ENCODE measurements at places on chromosomes 12 and 14. TPM values are rescaled to one million over a fixed set of nuclear protein-coding genes. Genes with fewer than 3 reads are reported as not detected.
A peak's percentile ranks its signal among the peaks of the same experiment; 100 is the strongest.

- no peaks in the 10 kb centered on the region for H3K4me1 ChIP-seq
- H3K27ac ChIP-seq = no peak overlapping the region
- H3K27me3 ChIP-seq = no peaks in the 10 kb centered on the region
- no peaks in the 10 kb centered on the region for H3K36me3 ChIP-seq
- no peak overlapping the region for H3K4me3 ChIP-seq
These were observed 19.3 kb upstream of the SERPINA6 start for GRCh38 chr14:94342334-94342934.

GRCh38 chr12:2862876-2863275, 6.0 kb upstream of the TEX52 start:
- no peaks in the 10 kb centered on the region for H3K27me3 ChIP-seq
- peaks cover 19% of the 10 kb centered on the region for H3K36me3 ChIP-seq
- no peak overlapping the region for H3K4me3 ChIP-seq
- no peaks in the 10 kb centered on the region for H3K4me1 ChIP-seq
- no peak overlapping the region for H3K27ac ChIP-seq
- no peak for DNase-seq

DNA sequence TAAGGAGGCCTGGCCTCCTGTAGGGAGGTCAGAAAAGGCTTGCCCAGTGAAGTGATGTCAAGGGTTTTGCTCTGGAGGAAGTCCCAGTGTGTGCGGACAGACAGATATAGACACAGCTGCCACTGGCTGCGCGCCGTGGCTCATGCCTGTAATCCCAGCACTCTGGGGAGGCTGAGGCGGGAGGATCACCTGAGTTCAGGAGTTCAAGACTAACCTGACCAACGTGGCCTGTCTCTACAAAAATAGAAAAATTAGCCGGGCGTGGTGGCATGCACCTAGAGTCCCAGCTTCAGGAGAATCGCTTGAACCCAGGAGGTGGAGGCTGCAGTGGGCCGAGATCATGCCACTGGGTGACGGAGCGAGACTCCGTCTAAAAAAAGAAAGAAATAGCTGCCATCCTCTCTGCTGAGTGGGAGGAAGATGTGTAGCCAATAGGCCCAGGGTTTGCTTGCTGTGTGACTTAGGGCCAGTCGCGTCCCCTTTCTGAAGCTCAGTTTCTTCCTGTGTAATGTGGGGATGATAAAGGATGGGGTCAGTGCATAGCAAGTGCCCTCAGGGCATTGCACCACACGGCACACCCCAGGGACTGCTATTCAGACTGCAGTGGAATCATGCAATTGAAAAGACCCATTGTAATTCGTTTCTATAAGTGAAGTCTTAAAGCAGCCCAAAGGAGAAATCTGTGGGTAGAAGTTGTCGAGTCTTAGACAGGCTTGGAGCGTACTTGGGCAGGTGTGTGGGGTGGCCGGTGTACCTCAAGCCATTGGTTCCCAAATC, 18.7 kb upstream of the MLEC start:
- no peaks in the 10 kb centered on the region for H3K27me3 ChIP-seq
- no peaks in the 10 kb centered on the region for H3K4me1 ChIP-seq
- DNase-seq = no peak
- H3K4me3 ChIP-seq = no peak overlapping the region
- no peak overlapping the region for H3K27ac ChIP-seq

Gene CPNE6
- 0.12 TPM for total RNA-seq

GRCh38 chr12:19000836-19001235, 128.7 kb upstream of the PLEKHA5 start:
- no peaks in the 10 kb centered on the region for H3K4me1 ChIP-seq
- no peak overlapping the region for H3K4me3 ChIP-seq
- no peaks in the 10 kb centered on the region for H3K36me3 ChIP-seq
- H3K27me3 ChIP-seq = no peaks in the 10 kb centered on the region

- peak overlapping the region; percentile 86 for H3K27ac ChIP-seq
- no peaks in the 10 kb centered on the region for H3K27me3 ChIP-seq
- peak overlapping the region; percentile 27 for H3K4me3 ChIP-seq
- peak; percentile 74 for DNase-seq
These were observed 81.0 kb downstream of the DUSP16 start for GRCh38 chr12:12481631-12482030.

DNA sequence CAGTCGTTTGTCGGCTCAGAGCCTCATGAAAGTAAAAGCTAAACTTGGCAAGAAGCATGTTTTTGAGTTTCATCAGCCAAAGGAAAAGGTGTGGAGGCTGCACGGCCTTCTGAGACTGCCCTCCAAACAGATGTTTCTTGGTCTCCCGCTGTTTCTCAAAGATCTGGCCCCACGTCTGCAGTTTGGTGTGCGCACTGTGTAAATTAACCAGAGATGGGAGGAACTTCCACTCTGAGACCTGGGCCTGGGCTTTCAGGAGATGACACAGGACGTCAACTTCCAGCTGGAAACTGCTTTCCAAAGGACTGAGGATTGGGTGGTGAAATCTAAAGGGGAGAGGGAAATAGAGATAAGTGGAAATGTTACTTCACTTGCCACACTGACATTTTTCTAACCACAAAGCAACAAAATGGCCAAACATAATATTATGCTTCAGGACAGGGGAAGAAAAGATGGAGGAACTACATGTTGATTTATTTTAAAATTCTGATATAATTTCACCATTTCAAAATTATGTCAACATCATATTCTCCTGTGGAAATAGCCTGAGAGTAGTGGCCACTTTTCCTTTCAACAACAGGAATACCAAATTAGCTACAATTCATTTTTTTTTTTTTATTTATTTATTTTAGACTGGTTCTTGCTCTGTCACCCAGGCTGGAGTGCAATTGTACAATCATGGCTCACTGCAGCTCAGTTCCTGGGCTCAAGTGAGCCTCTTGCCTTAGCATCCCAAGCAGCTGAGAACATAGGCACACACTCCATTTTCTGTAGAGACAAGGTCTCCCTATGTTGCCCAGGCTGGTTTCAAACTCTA, 27.6 kb downstream of the KICS2 start:
- H3K36me3 ChIP-seq = peaks cover 23% of the 10 kb centered on the region
- H3K27me3 ChIP-seq = no peaks in the 10 kb centered on the region
- no peak overlapping the region for H3K4me3 ChIP-seq
- no peak overlapping the region for H3K27ac ChIP-seq

GRCh38 chr12:89880690-89881350, 172.2 kb upstream of the ATP2B1 start:
- peak overlapping the region; percentile 48 for H3K27ac ChIP-seq
- no peaks in the 10 kb centered on the region for H3K36me3 ChIP-seq
- peak overlapping the region; percentile 45 for H3K4me3 ChIP-seq
- peaks cover 36% of the 10 kb centered on the region for H3K4me1 ChIP-seq

- H3K4me1 ChIP-seq = peaks cover 10% of the 10 kb centered on the region
- no peak overlapping the region for H3K27ac ChIP-seq
- no peaks in the 10 kb centered on the region for H3K36me3 ChIP-seq
- DNase-seq = no peak
- H3K27me3 ChIP-seq = no peaks in the 10 kb centered on the region
These were observed 18.7 kb upstream of the HDAC7 start for GRCh38 chr12:47838286-47838931.

DNA sequence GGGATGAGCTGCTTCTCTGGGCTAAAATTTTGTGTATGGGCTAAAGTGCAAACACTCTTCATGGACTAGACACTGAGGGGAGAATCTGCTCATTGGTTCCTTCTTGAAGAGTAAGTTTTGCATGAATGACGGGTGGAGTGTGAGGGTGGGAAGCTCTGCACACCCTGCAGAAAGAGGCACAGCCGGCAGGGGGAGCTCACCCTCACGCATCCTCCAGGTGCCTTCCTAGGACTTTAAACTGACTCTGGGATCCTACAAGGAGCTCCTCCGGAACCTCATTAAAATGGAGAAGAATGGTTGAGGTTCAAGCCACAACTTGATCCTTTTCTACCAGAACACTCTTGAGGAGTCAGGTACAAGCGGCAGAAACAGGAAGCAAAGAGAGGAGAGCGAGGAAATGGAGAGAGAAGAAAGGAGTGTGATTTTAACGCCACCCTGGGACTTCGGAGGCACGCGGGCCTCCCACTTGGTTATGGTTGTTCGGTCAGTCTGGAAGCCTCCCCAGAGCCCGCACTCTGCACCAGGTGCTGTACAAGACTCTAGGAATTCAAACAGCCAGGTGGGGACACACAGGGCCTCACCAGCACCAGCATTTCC, 87.5 kb downstream of the SETD3 start:
- no peak for DNase-seq
- H3K36me3 ChIP-seq = no peaks in the 10 kb centered on the region
- no peaks in the 10 kb centered on the region for H3K4me1 ChIP-seq

GRCh38 chr12:6302621-6303020, 7.9 kb upstream of the PLEKHG6 start:
- H3K36me3 ChIP-seq = no peaks in the 10 kb centered on the region
- no peak overlapping the region for H3K27ac ChIP-seq
- no peaks in the 10 kb centered on the region for H3K27me3 ChIP-seq
- H3K4me1 ChIP-seq = no peaks in the 10 kb centered on the region
- no peak overlapping the region for H3K4me3 ChIP-seq

DNA sequence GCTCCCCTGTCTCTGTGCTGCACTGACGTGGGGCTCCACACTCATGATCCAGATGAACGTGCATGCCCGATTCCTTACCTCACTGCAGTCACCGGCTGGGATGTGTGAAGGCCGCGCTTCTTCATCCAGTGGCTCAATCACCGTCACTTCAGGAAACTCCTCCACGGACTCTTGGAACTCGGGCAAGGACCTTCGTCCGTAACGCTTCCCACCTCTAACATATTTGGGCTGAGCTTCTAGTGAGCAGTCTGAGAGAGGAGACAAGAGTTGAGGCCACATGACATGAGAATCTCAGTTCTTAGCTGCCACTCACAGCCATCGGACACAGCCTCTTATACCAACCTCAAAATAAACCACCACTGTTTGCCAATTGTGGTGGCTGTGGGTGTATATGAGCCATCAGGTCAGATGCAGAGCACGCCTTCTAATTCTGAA, 38.3 kb downstream of the NIN start:
- H3K27me3 ChIP-seq = no peaks in the 10 kb centered on the region
- no peak for DNase-seq

DNA sequence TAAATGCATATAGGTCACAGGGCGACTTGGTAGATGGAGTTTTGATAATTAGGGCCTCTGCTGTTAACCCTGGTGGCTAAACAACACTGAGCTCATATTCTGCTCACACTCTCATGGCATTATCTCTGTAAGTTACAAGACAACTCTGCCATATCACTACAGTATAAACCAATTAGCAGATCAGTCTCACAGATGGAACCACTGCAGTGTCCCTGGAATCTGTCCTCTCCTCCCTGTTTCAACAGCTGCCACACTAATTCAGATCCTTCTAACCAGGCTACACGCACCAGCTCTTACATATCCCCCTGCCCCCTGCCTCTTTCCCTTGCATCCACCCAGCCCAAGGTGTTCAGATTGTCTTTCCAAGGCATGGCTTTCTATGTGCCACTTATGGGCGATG, 161.0 kb upstream of the RMST start:
- no peaks in the 10 kb centered on the region for H3K27me3 ChIP-seq
- H3K36me3 ChIP-seq = no peaks in the 10 kb centered on the region
- no peak overlapping the region for H3K4me3 ChIP-seq
- H3K27ac ChIP-seq = no peak overlapping the region
- no peaks in the 10 kb centered on the region for H3K4me1 ChIP-seq

Gene KRT3
- not detected for total RNA-seq

DNA sequence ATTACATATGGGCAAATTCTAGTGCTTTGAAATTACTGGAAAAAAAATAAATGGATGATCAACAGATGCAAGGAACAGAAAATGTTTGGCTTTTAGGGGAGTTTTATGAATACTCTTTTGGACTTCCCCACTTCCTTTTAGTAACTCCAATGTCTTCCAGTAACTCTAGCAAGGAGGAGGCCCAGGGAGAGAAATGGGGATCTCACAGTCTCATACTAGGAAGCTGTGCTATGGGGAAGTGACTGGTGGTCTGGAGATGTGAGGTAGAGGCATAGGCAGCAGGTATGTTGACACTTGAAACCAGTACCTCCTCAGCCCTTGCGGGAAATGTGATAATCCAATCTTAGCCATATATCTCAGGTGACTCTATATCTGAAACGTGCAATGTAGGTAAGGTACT, 68.1 kb downstream of the CRADD start:
- no peak overlapping the region for H3K4me3 ChIP-seq
- H3K36me3 ChIP-seq = no peaks in the 10 kb centered on the region
- H3K27me3 ChIP-seq = no peaks in the 10 kb centered on the region
- no peak for DNase-seq
- no peak overlapping the region for H3K27ac ChIP-seq

- no peaks in the 10 kb centered on the region for H3K4me1 ChIP-seq
- no peak for DNase-seq
- H3K36me3 ChIP-seq = no peaks in the 10 kb centered on the region
- no peak overlapping the region for H3K4me3 ChIP-seq
- no peaks in the 10 kb centered on the region for H3K27me3 ChIP-seq
These were observed 121.9 kb downstream of the PIK3C2G start for GRCh38 chr12:18383203-18383602.

- H3K4me3 ChIP-seq = no peak overlapping the region
- H3K4me1 ChIP-seq = no peaks in the 10 kb centered on the region
- no peak overlapping the region for H3K27ac ChIP-seq
- H3K27me3 ChIP-seq = no peaks in the 10 kb centered on the region
- no peaks in the 10 kb centered on the region for H3K36me3 ChIP-seq
These were observed 41.2 kb downstream of the DIO3 start for GRCh38 chr14:101602466-101602840.

Gene TAS2R30
- 7.1 TPM for total RNA-seq

DNA sequence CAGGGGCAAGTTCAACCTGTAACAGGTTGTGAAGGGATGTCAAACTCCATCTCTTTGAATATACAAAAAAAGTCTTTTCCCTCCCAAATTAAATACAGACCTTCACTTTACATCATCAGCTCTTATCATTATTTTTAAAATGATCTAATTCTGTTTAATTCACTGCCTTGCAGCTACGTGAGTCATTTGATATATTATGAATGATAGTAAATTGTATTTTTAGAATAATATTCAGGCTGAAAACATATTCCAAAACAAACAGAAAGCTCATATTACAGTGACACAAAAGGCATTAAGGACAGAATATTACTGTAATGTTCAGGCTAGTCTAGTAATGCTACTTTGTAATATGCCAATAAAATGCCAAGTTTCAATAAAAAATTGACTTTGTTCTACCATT, 53.3 kb downstream of the BCAT1 start:
- no peak for DNase-seq
- no peak overlapping the region for H3K27ac ChIP-seq
- no peaks in the 10 kb centered on the region for H3K36me3 ChIP-seq
- no peak overlapping the region for H3K4me3 ChIP-seq

GRCh38 chr14:67668559-67668958, 5.9 kb downstream of the VTI1B start:
- H3K36me3 ChIP-seq = no peaks in the 10 kb centered on the region
- peaks cover 16% of the 10 kb centered on the region for H3K4me1 ChIP-seq
- no peak overlapping the region for H3K4me3 ChIP-seq
- H3K27me3 ChIP-seq = no peaks in the 10 kb centered on the region
- DNase-seq = no peak
- H3K27ac ChIP-seq = no peak overlapping the region

- no peaks in the 10 kb centered on the region for H3K4me1 ChIP-seq
- H3K27ac ChIP-seq = no peak overlapping the region
- H3K27me3 ChIP-seq = no peaks in the 10 kb centered on the region
- peaks cover 10% of the 10 kb centered on the region for H3K36me3 ChIP-seq
- DNase-seq = peak; percentile 45
- H3K4me3 ChIP-seq = no peak overlapping the region
These were observed 25.7 kb downstream of the FGF23 start for GRCh38 chr12:4353785-4354208.

GRCh38 chr14:22820731-22821130, 5.5 kb upstream of the SLC7A7 start:
- H3K27ac ChIP-seq = no peak overlapping the region
- H3K4me1 ChIP-seq = peaks cover 20% of the 10 kb centered on the region
- H3K27me3 ChIP-seq = no peaks in the 10 kb centered on the region
- H3K36me3 ChIP-seq = no peaks in the 10 kb centered on the region
- DNase-seq = no peak

- H3K4me3 ChIP-seq = no peak overlapping the region
- H3K36me3 ChIP-seq = no peaks in the 10 kb centered on the region
- no peaks in the 10 kb centered on the region for H3K27me3 ChIP-seq
- DNase-seq = no peak
- no peak overlapping the region for H3K27ac ChIP-seq
These were observed 460.2 kb downstream of the RAD51B start for GRCh38 chr14:68279777-68280233.

Gene POU6F1
- 4.3 TPM for total RNA-seq

Data from naive thymus-derived CD4-positive, alpha-beta T cell (primary cell).